Fibroblast of the aortic adventitia (primary cell): ENCODE measurements at places on chromosomes 3 and 15. TPM values are rescaled to one million over a fixed set of nuclear protein-coding genes. Genes with fewer than 3 reads are reported as not detected.

CNTN4 gene
- total RNA-seq = 0.09 TPM in 1 of 2 replicates, not detected in the other

IFT57 gene
- 47.6 and 199 TPM in 2 replicates for total RNA-seq

PYGO1 gene
- 7.3 and 21.2 TPM in 2 replicates for total RNA-seq

SH2D7 gene
- not detected in 2 replicates for total RNA-seq

SAMMSON gene
- not detected in 2 replicates for total RNA-seq

NR1I2 gene
- total RNA-seq = 0.27 TPM in 1 of 2 replicates, not detected in the other

PIGZ gene
- total RNA-seq = 1.9 and 19.2 TPM in 2 replicates

P2RY13 gene
- total RNA-seq = not detected in 2 replicates

SEMA3G gene
- total RNA-seq = 0.49 TPM in 1 of 2 replicates, not detected in the other

CHST14 gene
- total RNA-seq = 8.8 and 14.9 TPM in 2 replicates

PLCB2 gene
- total RNA-seq = 0.27 TPM in 1 of 2 replicates, not detected in the other

PLA2G4E gene
- not detected in 2 replicates for total RNA-seq

A4GNT gene
- not detected in 2 replicates for total RNA-seq

SKOR1 gene
- total RNA-seq = 0.08 and 0.09 TPM in 2 replicates

CCR8 gene
- total RNA-seq = not detected in 2 replicates

WDR72 gene
- not detected in 2 replicates for total RNA-seq

CFAP100 gene
- total RNA-seq = not detected in 2 replicates

NMB gene
- 4.1 TPM in 1 of 2 replicates, not detected in the other for total RNA-seq
